ENCODE measurements at places on chromosomes 2 and 18.

GRCh38 chr2:54710216-54710615, 13.2 kb upstream of the EML6 start:
- no peak for DNase-seq

DNA sequence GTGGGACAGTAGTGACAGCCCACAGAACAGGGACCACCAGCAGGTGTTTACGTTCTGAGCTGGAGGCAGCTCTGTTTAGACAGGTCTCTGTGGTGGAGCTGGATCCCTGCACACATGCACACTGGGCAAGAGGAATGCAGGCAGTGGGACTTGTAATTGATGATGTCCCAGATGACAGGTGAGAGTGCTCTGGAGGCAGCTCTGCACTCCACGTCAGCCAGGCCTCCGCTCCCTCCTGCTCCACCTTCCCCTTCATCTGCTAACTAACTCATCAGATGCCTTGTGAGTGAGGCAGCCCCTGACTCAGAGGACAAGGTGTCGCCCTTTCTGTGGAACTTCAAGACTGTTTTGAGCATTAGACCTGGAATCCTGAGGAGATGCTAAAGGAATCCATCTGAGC, 53.2 kb downstream of the SH3YL1 start:
- no peak for DNase-seq

- no peak for DNase-seq
These were observed 4.6 kb downstream of the EFHD1 start for GRCh38 chr2:232637866-232638583.

- DNase-seq = no peak
These were observed 6.2 kb downstream of the ASTL start for GRCh38 chr2:96131813-96132745.

GRCh38 chr18:79491081-79491551, 95.4 kb downstream of the NFATC1 start:
- peak; percentile 35 for DNase-seq

GRCh38 chr2:27191070-27191829, 20.6 kb upstream of the ATRAID start:
- peak; percentile 67 for DNase-seq

DNA sequence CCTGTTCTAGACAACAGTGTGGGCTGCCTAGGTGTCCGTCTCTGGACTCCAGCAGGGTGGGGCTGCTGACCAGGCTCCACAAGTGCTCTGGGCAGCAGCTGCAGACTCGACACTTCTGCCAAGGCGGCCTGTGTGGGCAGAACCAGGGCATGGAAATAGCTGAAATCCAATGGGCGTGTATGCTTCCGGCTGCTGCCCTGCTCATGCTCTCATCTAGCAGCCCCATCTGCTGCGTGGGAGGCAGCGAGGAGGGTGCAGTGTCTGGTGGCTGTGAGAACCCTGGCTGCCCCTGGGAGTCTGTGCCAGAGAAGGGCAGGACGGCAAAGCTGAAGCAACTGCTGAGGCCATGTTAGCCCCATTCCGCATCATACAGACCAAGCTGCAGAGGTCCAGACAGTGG, 174.9 kb downstream of the SOX11 start:
- no peak for DNase-seq

DNA sequence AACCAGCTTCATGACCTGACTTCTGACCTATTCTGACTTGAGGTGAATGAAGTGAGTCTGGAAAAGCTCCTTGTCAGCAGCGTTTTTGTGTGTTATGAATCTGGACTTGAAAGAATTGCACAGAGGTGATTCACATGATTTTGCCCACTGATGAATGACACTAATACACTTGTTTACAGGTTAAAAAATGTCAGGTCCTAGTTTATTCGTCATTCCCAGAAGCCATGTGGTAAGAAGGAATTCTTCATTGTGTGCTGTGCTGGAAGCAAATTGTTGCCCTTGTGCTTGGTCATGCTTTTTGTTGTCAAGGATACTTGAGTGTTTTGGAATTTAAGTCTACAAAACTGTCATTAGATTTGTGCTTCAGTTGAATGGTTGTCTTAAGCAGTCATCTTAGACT, 15.5 kb downstream of the SEC11C start:
- DNase-seq = no peak

DNA sequence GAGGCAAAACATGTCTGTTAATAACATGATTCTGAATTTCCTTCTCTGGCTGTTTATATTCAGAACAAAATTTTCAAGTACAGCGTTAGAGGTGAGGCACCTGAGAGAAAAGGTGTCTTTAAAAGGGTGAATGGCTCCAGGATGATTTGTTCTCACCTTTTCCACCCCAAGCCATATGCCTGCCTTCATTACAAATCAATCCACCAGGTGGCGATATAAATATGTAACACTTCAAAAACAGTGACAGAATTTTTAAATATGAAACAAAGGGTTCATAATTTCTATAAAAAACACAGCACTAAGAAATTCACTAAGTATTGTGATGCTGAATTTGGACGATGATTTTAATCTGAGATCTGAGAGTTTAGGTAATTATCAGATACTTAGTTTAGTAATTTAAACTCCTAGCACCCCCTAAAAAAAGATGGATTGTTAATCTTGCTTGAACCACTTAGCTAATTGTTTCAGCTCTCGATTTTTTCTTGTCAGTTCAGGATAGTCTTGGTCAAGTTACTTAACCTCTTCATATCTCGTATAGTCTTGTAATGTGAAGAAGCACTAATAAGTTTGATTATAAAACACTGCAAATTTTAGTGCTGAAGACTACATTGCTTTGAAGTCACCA, 528.8 kb downstream of the CPS1 start:
- DNase-seq = no peak

GRCh38 chr2:16691261-16691660, 25.6 kb upstream of the CYRIA start:
- no peak for DNase-seq

DNA sequence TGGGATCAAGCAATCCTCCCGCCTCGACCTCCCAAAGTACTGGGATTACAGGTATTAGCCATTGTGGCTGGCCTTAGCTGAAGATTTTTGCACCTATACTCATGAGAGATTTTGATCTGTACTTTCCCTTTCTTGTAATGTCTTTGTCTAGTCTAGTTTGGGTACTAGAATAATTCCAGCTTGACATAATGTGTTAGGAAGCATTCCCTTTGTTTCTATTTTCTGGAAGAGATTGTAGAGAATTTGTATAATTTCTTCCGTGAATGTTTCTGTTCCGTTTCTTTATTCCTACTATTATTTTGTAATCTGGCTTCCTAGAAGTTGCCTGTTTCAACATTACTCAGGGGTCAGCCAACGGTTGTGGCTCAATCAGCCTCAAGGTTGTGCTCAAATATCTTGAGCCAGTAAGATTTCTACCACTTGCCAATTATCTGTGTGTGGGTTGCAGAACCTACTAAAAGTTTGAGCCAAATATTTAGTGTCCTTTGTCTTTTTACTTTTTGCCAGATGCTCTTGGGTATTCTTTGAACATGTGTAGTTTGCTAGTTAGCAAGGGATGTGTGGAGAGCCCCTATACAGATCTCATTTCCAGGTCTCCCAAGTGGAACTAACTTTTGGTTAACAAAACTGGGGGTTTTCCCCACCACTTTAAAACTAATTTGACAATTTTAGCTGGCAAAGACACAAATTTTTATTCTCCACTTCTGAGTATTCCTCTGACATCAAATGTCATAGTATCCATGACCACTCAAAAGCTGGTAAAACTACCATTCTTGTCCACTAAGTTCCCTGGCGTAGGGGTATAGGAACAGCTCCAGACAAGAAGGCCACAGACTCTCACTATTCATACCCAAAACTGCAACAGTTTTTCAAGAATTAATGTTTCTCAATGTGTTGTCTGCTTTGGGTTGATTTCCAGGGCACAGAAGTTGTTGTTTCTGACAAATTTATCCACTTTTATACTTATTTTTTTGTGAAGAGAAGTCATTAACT, 42.8 kb upstream of the BAZ2B start:
- DNase-seq = no peak

DNA sequence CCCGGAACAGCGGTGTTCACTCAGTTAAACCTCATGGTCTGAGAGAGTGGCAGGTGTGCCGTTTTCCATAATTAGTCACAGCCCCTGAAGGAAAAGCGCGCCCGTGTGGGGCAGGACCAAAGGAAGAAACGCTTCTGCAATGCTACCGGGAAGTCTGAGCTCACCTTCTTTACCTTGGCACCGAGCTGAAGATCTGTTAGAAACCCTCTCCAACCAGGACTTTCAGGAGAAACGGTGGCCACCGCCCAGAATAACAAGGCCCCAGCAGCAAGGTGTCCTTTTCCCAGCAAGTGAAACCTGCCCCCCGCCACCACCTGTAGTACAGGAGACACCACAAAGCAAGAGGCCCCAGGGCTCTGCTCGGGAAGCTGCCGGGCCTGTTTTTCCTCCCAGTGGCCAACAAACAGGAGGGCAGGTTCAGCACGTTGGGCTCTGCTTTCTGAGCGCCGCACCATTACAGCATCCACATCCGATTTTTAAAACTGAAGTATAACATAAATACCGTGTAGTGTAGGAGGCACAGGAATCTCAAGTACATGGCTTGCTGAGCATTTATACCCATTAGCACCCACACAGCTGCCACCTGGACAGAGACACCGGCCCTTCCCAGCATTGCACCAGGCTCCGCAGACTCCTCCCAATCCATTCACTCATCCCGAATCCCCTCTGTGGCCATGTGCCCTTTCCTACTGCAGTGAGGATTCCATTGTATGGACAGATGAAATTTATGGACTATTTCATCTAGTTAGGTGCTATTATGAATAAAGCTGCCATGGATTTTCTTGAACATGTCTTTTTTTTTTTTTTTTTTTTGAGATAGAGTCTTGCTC, 121.8 kb upstream of the RIOK3 start:
- DNase-seq = no peak

- DNase-seq = no peak
These were observed 52.7 kb downstream of the ATOH8 start for GRCh38 chr2:85806358-85807118.

GRCh38 chr2:48049371-48049770, 143.1 kb upstream of the FBXO11 start:
- no peak for DNase-seq

- DNase-seq = no peak
These were observed 185.1 kb downstream of the MYO3B start for GRCh38 chr2:170362871-170363631.

DNA sequence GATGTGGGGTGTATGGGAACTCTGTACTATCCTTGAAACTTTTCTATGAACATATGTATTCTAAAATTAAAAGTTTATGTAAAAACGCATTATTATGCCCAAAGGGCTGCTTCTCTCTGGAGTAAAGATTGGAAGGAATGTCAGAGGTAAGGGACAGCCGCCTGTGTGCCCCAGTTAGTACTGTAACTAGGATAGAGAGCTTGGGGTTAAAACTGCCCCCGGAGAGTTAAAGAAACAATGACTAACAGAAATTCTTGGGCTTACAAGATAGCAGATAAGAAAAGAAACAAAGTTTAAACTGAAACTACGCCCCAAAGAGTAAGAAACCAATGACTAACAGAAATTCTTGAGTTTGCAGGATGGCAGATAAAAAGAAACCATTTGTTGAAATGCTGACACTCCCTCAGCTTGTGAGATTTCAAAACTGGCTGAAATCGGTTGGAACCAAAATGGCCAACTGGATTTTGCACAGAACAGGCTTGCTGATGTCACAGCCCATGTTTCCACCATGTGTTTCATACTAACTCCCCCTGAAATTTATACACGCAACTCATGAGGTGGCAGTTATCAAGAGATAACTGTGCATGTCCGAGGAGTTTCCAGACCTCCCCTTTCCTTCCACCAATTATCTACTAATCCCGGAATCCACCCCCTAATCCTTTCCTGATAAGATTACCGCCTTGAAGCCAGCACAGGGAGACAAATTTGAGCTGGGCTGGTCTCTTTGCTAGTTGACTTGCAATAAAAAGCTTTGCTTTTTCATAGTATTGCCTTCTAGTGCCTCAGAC, 8.7 kb upstream of the TXNDC2 start:
- peak; percentile 72 for DNase-seq

DNA sequence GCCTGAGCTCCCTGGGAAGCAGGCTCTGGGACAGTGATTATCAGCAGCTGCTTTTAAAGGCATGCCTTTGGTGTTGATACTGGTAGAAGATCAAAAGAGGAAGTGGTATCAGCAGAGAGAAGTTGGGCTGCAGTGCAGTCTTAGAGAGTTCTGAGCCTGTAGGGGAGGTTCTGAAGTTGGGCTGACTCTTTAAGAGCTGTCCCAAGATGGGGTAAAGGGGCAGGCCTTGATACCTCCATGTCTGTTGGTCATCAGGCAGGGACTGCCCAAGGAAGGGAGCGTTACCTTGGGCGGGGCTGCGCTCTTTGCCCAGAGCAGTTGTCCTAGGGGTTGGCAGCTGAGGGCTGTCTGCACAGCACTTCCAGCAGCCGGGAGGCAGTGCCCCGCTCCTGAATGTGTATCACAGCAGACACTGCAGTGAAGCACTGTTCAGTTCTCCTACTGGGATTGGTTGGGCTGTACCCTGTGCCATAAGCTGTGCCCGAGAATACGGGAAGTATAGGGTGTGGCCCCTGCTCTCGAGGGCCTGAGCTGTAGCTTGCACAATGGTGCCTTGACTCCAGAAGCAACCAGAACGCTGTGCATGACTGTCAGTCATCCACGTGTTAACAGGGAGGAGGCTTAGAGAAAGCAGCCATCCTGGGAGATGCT, 177.0 kb downstream of the CTIF start:
- DNase-seq = peak; percentile 63

DNA sequence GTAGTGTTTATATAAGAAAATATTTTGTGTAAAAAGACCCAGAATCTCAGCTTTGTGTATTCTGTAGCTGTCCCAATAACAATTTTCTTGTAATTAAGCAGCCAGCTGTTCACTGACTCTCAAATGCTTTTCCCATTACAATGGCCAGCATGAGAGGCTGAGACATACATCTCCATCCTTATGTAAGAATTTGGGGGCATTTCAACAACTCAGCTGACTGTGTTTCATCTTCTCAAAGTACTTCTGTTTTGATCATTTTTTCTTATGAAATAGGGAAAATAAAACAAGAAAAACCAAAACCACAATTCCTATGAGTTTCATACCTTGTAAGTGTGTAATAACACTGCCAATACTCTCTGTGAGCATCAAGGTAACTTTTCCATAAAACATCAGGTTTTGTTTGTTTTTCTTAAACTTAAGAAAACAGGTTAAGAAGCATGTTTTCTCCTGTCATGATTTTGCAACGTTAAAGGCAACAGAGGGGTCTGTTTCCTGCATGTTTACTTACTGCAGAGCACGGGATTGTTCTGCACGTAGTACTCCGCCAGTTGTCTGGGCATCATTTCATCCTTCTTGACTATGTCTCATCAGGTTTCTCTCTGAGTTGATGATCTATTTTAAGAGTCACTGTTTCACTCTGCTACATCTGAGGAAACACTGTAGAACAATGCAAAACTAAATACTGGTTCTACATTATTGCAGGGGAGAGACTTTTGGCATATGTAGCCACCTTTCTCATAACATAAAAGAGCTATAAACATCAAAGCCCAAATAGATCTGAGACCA, 62.9 kb upstream of the CYRIA start:
- DNase-seq = no peak

GRCh38 chr18:62537946-62538345, 15.1 kb downstream of the ZCCHC2 start:
- no peak for DNase-seq

GRCh38 chr18:11050966-11051365, 98.4 kb downstream of the PIEZO2 start:
- no peak for DNase-seq

DNA sequence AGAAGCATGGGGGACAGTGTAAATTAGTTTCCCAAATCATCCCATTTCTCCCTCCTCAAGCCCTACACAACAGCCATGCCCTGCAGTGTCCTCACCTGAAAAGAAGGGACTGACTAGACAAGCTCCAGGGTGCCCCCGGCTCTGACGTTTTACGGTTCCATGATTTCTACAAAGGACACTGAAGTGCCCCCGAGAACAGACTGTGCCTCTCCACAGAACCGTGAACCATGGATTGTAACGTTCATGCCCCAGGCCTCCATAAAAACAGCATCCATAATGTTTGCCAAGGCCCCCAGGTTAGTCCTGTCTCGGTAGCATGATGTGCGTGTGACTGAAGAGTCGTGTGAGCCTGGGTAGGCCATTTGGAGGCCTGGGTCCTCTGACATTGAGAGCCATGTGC, 7.0 kb upstream of the ACOXL start:
- DNase-seq = no peak
